ENCODE measurements at places on chromosomes 12 and 14.
A peak's percentile ranks its signal among the peaks of the same experiment; 100 is the strongest.

GRCh38 chr12:2944401-2945047 is 14.7 kb upstream of the TEAD4 start:
- DNase-seq = peak; percentile 56
- no peaks in the 10 kb centered on the region for H3K27me3 ChIP-seq
- no peak overlapping the region for H3K27ac ChIP-seq
- no peak overlapping the region for H3K4me3 ChIP-seq
- no peaks in the 10 kb centered on the region for H3K4me1 ChIP-seq

GRCh38 chr12:106409878-106410277 is 52.3 kb downstream of the POLR3B start:
- H3K27ac ChIP-seq = no peak overlapping the region
- DNase-seq = no peak
- H3K4me1 ChIP-seq = no peaks in the 10 kb centered on the region
- H3K4me3 ChIP-seq = no peak overlapping the region
- H3K36me3 ChIP-seq = peaks cover 39% of the 10 kb centered on the region

GRCh38 chr12:113359939-113360748 is 1.8 kb downstream of the PLBD2 start:
- DNase-seq = peak; percentile 19
- H3K27ac ChIP-seq = no peak overlapping the region
- H3K36me3 ChIP-seq = no peaks in the 10 kb centered on the region
- H3K4me1 ChIP-seq = peaks cover 12% of the 10 kb centered on the region
- H3K4me3 ChIP-seq = peak overlapping the region; percentile 86

- peaks cover 14% of the 10 kb centered on the region for H3K27me3 ChIP-seq
- H3K4me1 ChIP-seq = no peaks in the 10 kb centered on the region
- no peak overlapping the region for H3K4me3 ChIP-seq
- DNase-seq = peak; percentile 62
- H3K36me3 ChIP-seq = no peaks in the 10 kb centered on the region
These were observed 678.2 kb downstream of the NRXN3 start for GRCh38 chr14:78848234-78848820.

GRCh38 chr12:115268451-115268850 is 584.5 kb upstream of the TBX3 start:
- no peak overlapping the region for H3K4me3 ChIP-seq
- H3K27me3 ChIP-seq = no peaks in the 10 kb centered on the region
- no peaks in the 10 kb centered on the region for H3K36me3 ChIP-seq
- peak; percentile 30 for DNase-seq
- no peak overlapping the region for H3K27ac ChIP-seq

DNA sequence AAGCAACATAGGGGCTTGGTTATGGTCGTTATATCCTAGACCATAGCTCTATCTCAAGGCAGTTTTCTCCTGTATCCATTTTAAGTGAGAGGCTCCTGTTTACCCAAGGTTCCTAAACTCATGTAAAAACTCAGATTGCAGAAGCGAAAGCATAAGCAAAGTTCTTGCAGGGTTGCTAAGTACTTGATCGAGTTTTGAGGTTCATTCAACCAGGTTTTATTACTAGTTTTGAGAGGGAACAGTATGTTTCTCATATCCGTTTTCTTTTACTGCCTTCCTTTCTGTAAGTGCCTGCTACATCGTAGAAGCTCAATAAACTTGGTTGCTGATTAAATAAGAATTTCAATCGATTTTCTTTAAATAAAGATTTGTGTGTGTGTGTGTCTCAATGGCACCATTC is 5.1 kb downstream of the AKAP3 start:
- H3K4me3 ChIP-seq = no peak overlapping the region
- peaks cover 6% of the 10 kb centered on the region for H3K4me1 ChIP-seq
- no peaks in the 10 kb centered on the region for H3K36me3 ChIP-seq
- no peaks in the 10 kb centered on the region for H3K27me3 ChIP-seq

DNA sequence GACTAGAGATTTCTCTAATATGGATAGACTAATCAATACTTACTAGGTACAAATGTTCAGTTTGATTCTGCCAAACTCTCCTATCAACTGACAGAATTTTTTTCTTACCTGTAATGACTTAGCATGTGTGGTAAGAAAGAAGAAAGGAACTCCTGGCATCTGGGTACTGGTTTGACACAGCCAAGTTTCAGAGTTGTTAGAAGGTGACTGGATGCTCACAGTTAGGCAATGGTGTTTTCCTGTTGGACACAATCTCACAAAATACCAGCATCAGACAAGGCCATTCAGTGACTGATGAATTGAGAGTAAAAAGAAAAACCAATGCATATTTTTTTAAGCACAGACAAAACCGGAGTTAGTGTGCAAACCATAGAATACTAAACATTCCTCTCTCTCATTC is 4.2 kb downstream of the MUCL1 start:
- H3K27ac ChIP-seq = no peak overlapping the region
- H3K4me3 ChIP-seq = no peak overlapping the region
- H3K4me1 ChIP-seq = no peaks in the 10 kb centered on the region
- no peak for DNase-seq

DNA sequence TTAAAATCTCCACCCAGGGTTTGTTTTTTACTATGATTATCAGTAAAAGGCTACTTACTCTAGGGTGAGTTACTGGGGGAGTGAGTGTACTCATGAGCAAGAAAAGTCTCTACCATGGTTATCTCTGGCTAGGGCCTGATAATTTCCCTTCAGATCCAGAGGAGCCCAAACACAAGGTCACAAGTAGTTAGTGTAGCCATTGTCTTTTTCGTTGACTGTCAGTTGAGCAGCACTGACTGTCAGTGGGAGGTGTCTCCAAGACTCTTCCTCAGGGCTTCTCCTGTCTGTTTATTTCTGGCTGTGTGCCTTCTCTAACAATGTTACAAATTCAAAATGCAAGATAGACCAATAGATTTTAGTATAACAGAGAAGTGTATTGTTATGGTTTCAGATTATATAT is 181.2 kb upstream of the MIS18BP1 start:
- H3K27me3 ChIP-seq = peaks cover 6% of the 10 kb centered on the region
- H3K4me3 ChIP-seq = no peak overlapping the region
- H3K4me1 ChIP-seq = no peaks in the 10 kb centered on the region
- no peaks in the 10 kb centered on the region for H3K36me3 ChIP-seq
- no peak for DNase-seq
- no peak overlapping the region for H3K27ac ChIP-seq

DNA sequence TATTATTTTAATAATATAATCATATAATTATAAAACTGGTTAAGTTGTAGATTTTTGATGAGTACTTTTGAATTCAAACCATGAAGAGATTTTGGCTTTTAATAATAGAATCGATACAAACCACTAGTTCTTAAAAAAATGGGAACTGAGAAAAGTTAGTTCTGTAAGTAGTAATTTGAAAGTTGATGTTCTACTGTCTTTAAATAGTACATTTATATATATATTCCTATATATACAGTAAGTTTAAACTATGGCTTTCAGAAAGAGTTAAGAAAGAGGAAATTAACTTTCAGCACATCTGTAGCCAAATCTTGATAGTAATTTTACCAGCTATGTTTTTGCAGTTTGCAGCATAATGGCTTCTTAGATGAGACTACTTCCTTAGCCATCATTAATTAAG is 7.8 kb downstream of the LRRK2 start:
- no peaks in the 10 kb centered on the region for H3K36me3 ChIP-seq
- H3K27ac ChIP-seq = no peak overlapping the region
- no peak overlapping the region for H3K4me3 ChIP-seq
- no peak for DNase-seq
- no peaks in the 10 kb centered on the region for H3K27me3 ChIP-seq

DNA sequence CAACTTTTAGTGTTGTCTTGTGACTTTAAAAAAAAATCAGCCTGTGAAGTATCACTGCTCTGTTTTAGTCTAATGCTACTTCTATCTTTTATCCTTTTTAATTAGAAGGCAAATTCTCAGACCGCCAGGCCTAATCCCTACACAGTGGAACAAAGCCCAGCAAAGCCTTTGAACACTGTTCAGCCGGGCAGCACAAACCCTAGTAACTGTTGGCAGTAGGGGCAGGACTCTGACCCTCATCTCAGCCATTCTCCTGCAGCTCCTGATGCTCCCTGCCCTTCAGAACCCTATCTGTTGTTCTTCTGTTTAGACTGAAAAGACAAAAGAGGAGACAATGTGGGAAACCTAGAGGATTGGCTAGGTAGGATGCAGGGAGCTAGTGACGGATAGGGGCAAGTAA is 78.0 kb upstream of the OTX2 start:
- no peak overlapping the region for H3K27ac ChIP-seq
- no peaks in the 10 kb centered on the region for H3K4me1 ChIP-seq
- no peak for DNase-seq

- H3K27ac ChIP-seq = no peak within 1 kb of the TSS
- H3K4me1 ChIP-seq = no peaks in the 10 kb centered on the region
- H3K36me3 ChIP-seq = no peaks in the 10 kb centered on the region
- no peak within 1 kb of the TSS for H3K4me3 ChIP-seq
- peaks cover 62% of the 10 kb centered on the region for H3K27me3 ChIP-seq
These were observed at the start of gene CCDC198 for GRCh38 chr14:57493467-57494181. TSS of gene CCDC198 (minus strand) at chr14:57493857. CDS start at chr14:57493715, 142 bp downstream.

DNA sequence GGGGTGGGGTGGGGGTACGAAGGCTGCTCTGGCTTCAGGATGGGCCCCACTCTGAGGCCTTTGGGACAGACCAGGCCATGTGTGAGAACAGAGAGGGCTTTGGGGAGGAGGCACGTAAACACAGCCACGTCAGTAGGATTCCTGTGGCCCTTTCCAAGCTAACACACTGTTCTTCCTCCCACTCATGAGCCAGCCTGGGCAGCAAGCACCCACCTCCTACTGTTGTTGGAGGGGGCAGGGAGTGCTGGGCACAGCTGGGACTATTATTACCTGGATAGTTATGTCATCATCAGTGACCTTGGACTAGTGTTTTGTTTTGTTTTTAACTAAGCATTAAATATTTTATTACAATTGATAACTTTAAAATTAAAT is 5.3 kb downstream of the CHGA start:
- H3K27ac ChIP-seq = no peak overlapping the region
- no peaks in the 10 kb centered on the region for H3K27me3 ChIP-seq
- H3K4me1 ChIP-seq = no peaks in the 10 kb centered on the region
- H3K4me3 ChIP-seq = no peak overlapping the region

DNA sequence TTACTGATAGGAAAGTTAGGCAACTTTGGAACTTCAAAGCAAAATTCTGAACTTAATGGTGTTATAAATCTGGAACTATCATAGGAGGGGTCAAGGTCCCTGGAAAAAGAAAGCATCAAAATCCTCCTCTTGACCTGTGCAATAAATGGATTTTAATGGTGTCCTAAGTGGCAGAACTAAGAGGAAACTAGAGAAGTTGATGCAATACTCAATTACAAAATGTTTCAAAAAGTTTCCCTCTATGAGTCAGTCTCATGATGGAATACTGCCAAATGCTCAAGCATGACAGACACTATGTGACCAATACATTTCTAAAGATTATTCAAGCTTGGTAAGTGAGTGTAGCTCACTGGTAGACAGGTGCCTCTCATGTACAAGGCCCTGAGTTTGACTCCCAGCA is 47.7 kb upstream of the ERGIC2 start:
- H3K36me3 ChIP-seq = no peaks in the 10 kb centered on the region
- no peaks in the 10 kb centered on the region for H3K27me3 ChIP-seq
- H3K27ac ChIP-seq = peak overlapping the region; percentile 28
- DNase-seq = peak; percentile 99

DNA sequence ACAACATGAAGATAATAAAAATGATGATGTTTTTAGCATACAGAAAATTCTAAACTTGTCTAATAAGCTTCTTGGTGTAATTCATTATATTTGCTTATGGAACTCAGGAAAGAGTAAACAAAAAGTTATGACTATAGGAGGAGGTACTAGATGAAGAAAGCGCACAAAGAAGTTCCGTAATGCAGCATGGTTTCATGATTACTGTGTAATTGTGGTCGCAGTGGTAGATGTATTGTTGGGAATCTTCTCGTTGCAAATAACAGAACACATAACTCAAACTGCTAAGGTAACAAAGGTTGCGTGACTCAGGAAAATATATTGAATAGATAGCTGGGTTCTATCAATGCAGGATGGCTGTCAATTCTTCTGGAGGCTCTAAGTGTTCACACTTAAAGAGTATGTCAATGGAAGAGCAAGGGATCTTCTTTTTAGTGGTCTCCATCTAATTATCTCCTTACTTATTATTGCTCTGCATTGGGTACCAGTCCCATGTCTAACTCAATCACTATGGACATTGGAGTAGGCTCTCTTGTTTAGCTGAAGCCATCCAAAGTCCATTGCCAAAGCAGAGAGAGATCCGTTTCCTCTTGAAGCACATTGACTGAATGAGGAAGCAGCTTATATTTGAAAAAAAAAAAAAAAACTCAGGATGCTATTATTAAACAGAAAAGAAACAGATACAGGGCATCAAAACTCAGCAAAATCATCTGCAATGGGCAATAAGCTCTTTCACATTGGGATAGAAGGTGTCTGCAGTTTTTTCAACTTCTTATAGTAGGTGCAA is 283.4 kb upstream of the ATP2B1 start:
- H3K4me3 ChIP-seq = no peak overlapping the region
- H3K27me3 ChIP-seq = no peaks in the 10 kb centered on the region
- no peaks in the 10 kb centered on the region for H3K36me3 ChIP-seq
- H3K4me1 ChIP-seq = no peaks in the 10 kb centered on the region

- no peaks in the 10 kb centered on the region for H3K36me3 ChIP-seq
- DNase-seq = no peak
- no peaks in the 10 kb centered on the region for H3K4me1 ChIP-seq
- H3K27me3 ChIP-seq = peaks cover 46% of the 10 kb centered on the region
- no peak overlapping the region for H3K4me3 ChIP-seq
- H3K27ac ChIP-seq = no peak overlapping the region
These were observed 449.4 kb upstream of the OR4E1 start for GRCh38 chr14:22122829-22123560.

DNA sequence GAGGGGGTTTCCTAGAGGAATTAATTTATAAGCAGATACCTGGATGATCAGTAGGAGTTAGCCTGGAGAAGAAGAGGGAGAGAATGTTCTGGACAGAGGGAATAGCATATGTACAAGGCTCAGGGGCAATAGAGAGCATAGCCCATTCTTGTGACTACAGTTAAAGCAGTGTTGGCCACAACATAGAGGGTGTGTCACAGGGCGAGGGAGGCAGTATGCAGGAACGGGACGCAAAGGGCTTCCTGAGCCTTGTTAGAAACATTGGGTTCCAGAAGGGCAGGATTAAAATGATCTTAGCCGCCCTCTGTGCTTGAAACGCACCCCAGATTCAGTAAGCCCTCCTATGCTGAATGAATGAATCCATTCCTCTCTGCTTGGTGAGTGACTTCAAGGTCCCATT is 142.2 kb upstream of the PWP1 start:
- no peaks in the 10 kb centered on the region for H3K36me3 ChIP-seq
- no peak overlapping the region for H3K4me3 ChIP-seq
- no peaks in the 10 kb centered on the region for H3K27me3 ChIP-seq
- DNase-seq = no peak
- H3K27ac ChIP-seq = no peak overlapping the region

- no peaks in the 10 kb centered on the region for H3K36me3 ChIP-seq
- DNase-seq = peak; percentile 92
- H3K27ac ChIP-seq = peak overlapping the region; percentile 97
- no peak overlapping the region for H3K4me3 ChIP-seq
- no peaks in the 10 kb centered on the region for H3K27me3 ChIP-seq
These were observed 106.4 kb downstream of the ARF6 start for GRCh38 chr14:49999146-49999761.

DNA sequence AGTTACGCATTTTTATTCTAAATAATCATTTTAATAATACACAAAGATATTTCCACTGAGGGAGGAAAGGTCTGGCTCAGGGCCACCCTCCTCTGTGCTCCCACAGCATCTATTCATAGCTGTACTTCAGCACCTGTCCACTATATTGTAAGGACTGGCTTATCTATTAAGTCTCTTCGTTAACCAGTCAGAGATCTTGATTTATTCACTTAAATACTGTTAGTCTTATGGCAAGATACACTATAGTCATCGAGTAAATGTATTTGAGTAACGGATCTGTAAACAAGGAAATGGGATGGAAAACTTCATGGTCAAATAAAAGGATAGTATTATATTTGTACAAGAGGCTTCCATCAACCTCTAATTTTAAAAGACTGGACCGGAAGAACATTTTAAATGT is 54.6 kb downstream of the SPTLC2 start:
- peaks cover 11% of the 10 kb centered on the region for H3K4me1 ChIP-seq
- no peak overlapping the region for H3K4me3 ChIP-seq
- peak overlapping the region; percentile 26 for H3K27ac ChIP-seq
